ENCODE measurements at places on chromosomes 11 and 22.

DNA sequence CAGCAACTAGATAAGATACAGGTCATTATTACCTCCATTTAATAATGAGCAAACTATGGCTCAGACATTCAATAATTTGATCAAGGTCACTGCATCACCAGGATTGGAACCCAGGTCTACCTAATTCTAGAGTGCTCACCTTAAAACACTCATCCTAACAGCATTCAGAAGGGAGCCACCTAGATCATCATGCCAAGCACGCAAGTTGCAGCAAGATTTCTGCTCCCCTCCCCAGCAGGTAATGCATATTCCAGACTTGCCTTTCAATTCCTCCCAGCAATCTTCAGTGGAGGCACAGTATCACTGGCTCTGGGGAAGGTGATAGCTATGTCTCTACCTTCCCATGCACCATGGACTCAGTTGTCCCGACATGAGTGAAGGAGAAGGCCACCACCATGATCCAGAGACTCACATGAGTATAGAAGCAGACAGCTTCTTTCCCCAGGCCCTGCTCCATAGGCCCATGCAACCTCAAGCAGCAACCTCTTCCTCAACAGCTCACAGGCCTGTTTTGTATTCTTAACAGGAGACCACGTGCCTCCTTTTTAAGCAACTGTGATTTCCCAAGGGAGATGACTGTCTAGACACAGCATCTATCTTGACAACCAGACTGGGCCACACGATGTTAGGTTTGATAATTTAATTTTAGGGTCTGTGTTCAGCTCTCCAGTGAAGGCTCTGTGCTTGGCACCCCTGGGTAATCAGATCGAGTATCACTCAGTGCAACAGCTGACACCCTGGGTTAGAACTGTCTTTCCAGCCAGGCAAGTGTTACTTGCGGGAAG, 36.4 kb downstream of the RAB30 start:
- no peak for DNase-seq

GRCh38 chr11:93099806-93100205, 98.0 kb downstream of the SLC36A4 start:
- DNase-seq, result no peak

GRCh38 chr22:30875481-30876215, 92.9 kb downstream of the MORC2 start:
- DNase-seq, result no peak

GRCh38 chr11:122346006-122346405, 230.0 kb upstream of the BLID start:
- no peak for DNase-seq

DNA sequence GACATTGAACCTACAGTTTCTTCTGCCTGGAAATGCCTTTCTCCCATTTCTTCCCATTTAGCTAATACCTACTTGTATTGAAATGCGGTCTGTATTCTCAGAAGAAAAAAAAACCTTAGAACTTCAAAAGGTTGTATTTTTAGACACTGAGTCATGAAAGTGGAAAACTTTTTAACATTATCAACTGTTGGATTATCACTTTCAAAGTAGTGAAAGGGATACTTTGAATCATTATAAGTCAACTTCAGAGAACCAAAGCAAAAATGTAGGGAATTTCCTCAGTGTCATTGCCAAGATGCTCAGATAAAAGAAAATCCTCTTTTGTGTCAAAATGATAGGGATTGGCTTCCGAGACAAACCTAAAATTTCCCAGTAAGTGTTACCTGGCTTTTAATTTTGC, 6.6 kb downstream of the HOATZ start:
- DNase-seq, result no peak

- no peak for DNase-seq
Observed at GRCh38 chr11:113043698-113044097, 82.5 kb downstream of the NCAM1 start.

DNA sequence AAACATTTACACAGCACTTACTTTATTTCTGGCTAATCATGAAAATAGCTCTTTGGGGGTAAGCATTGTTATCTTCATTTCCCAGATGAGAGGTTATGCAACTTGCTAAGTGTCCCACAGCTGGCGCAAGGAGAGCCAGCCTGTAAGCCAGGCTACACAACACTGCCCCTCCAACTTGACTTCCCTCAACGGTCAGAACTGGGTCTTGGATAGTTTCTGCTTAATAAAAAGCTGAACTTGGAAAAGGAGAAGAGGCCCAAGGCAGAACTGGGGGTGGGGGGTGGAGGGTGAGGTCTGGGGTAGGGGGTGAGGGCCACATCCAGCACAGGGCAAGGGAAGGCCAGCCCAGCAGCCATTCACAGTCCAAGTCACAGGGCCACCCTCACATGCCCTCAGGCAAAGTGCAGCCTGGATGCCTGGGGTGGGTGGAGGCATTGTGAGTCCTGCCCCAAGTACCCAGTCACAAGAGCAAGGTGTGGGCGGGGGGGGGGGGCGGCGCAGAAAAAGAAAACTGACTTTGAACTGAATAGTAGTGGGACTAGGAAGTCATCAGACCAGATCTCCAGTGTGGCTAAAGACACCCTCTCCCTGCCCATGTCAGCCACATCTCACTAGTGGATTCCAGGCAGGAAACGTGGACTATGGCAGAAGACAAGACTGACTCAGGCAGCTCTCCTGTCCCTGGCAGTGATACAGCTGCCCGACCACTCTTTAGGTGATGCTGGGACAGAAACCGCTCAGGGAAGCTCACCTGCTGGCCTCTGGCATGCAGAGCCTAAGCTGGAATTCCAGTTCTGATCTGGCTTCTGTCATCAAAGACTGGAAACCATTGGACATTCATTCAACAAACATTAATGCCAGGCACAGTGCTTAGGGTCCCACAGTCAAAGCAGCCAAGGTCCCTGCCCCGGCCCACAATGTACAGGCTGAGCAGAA, 52.4 kb downstream of the PACSIN2 start:
- DNase-seq, result no peak

- no peak for DNase-seq
Observed at GRCh38 chr22:20425566-20426258, 11.9 kb downstream of the SCARF2 start.

GRCh38 chr11:62513626-62514025, 33.0 kb downstream of the AHNAK start:
- DNase-seq, result no peak

DNA sequence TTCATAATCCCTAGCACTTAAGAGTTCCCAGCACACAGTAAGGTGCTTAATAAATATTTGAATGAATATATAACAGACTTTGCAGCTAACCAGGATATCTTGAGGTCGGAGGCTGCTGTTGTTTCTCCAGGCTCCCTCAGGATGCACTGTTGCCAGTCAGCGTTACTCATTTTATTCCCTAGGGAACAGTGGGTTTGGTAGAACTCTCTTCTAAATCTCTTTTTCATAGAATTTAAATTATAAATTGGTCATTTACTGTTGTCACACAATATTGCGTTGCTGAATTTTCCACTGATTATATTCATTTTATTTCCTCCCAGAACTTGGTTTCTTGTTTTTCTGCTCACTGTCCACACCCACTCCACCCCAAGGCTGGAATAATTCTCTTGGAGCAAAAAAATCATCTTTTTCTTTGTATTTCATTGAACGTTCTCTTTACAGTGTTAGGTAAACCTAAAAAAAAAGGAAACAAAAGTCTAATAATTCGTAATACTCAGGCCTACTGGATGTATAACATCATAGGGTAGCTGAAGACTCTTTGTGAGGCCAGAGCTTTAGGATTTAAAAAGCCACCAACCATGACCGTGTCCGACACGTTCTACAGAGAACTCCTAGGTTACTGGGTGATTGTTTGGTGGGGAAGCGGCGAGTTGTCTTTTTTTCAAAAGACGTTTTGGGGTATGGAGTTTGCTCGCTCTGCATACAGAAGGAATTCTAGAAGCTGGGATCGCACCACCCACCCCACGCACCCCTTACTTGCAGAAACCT, 766 bp upstream of the CAPRIN1 start:
- no peak for DNase-seq

- DNase-seq, result no peak
Observed at GRCh38 chr11:35354644-35355043, 64.7 kb downstream of the SLC1A2 start.

GRCh38 chr11:130588471-130588870, 140.0 kb downstream of the ADAMTS15 start:
- no peak for DNase-seq

DNA sequence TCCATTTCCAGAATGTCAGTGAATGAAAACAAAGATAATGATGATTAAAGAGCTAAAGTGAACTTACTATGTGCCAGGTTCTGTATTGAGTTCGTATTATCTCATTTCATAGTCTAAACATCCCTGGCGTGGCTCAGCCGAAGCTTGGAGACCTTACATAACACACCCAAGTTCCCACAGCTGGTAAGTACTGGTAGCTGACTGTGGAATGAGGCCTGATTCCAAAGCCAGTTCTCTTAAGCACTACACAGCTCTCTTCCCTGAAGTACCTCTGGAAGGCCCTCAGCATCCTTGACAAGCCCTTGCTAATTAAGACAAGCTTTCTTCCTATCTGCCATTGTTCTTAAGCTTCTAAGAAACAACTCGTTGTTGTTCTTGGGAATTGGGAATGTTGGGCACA, 28.6 kb upstream of the NCAM1 start:
- no peak for DNase-seq

- DNase-seq, result no peak
Observed at GRCh38 chr11:16460508-16460907, 104.2 kb upstream of the SOX6 start.

GRCh38 chr11:121199516-121199915, 93.1 kb upstream of the SC5D start:
- no peak for DNase-seq

- DNase-seq, result no peak
Observed at GRCh38 chr11:80669620-80670019, 1228.8 kb upstream of the TENM4 start.

DNA sequence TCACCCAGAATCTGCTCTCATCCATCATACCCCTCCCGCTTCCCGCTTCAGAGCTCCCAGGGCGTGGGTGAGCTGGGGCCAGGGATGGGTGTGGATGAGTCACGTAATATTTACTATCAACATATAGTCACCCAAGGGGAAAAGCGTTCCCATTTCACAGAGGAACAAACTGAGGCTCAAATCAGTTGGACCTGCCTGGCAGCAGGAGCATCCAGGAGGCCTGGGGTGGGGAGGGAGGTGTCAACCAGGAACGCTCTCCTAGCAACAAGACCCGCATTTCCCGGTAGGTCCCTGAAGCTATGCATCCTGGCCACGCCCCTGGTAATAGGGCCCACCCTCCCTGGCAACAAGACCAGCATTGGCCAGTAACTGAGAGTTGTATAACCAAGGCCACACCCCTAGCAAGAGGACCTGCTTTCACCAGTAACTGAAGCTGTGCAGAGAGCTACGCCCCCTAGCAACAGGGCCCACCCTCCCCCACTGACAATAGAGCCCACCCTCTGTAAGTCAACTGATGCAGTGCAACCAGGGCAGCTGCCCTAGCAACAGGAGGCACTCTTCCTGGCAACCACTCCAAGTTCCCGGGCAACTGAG, 32.7 kb upstream of the TXNRD2 start:
- DNase-seq, result no peak

DNA sequence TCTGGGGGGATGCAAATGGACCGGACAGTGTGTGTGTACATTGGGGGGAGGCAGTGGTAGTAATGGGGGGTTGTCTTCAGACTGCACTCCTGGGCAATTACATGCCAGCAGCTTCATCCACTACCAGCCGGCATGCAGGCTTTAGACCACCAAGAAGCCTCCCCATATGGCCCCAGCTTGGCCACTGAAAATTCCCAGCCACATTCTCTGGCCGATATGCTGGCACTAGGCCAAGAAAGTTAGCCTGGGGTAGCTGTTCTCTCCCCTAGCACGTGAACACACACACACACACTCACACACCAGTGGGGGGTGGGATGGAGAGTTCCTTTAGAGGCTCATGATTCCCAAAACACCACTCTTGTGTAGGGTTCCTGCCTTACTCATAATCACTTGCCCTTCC, 3.6 kb upstream of the ROBO3 start:
- no peak for DNase-seq

DNA sequence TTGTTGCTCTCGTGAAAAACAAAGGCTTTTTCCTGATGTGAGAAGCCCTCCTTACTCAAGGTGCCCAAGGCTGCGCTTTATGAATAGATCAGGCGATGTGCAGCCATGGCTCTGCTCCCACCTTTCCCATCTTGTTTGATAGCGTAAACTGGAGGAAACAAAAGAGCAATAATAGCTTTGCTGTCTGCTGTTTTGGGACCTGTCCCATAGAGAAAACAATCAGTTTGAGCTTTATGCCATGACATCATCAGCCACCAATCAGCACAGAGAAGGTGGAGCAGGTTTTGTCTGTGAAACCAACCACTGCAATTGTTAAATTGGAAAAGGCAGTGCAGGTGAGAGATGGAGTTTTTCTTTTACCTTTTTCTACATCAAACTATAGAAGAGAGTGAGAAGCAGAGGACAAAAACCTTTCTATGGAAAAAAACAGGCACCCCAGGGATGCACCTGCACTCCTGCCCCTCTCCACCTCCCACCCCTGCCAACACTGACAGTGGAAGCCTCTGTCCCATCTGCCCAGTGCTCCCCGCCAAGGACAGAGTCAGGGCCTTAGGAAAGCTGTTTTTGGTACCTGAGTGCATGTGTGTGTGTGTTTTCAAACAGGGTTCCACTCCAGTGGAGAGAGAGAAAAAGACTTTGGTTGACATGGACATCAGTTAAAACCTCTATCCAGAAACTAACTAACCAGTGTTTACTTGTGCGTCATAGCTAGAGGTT, 80.7 kb downstream of the MICAL3 start:
- DNase-seq, result no peak

- DNase-seq, result no peak
Observed at GRCh38 chr22:27988704-27989103, 69.6 kb upstream of the PITPNB start.

DNA sequence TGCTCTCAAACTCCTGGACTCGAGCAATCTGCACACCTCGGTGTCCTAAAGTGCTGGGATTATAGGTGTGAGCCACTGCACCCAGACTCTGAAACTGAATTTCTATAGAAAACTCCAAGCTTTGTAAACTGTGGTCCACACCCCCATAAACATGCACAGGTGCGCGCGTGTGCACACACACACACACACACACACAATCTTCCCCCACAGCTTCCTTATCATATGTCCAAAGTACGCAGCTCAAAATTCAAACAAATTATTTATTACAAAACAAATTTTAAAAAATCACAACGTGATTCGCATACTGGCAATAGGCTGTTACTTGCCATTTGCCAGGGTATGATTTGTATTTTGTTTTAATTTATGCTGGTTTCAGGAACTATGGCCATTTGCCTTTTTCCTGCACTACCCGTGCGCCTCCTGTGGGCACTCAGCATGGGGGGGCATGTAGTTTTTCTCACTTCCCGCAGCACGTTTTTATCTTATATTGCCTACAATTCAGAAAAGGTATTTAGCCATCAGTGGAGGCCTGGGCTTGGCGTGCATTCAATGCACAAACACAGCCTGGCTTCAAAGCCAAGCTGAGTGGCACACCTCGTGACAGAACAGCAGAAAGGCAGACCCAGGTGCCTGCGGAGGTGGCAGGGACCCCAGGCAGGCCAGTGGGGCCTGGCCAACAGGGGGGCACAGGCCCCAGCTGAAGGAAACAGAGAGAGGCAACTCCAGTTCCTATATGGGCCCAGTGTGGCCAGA, 10.8 kb upstream of the SNX32 start:
- no peak for DNase-seq

GRCh38 chr22:37202001-37202555, 10.2 kb downstream of the SSTR3 start:
- no peak for DNase-seq

GRCh38 chr11:75667831-75668450, 897 bp downstream of the MAP6 start:
- no peak for DNase-seq
